NCI-H2171 (cell line): ENCODE measurements at places on chromosomes 7 and 10.

- no peak for DNase-seq
Observed at GRCh38 chr7:43572516-43573049, 10.3 kb upstream of the STK17A start.

DNA sequence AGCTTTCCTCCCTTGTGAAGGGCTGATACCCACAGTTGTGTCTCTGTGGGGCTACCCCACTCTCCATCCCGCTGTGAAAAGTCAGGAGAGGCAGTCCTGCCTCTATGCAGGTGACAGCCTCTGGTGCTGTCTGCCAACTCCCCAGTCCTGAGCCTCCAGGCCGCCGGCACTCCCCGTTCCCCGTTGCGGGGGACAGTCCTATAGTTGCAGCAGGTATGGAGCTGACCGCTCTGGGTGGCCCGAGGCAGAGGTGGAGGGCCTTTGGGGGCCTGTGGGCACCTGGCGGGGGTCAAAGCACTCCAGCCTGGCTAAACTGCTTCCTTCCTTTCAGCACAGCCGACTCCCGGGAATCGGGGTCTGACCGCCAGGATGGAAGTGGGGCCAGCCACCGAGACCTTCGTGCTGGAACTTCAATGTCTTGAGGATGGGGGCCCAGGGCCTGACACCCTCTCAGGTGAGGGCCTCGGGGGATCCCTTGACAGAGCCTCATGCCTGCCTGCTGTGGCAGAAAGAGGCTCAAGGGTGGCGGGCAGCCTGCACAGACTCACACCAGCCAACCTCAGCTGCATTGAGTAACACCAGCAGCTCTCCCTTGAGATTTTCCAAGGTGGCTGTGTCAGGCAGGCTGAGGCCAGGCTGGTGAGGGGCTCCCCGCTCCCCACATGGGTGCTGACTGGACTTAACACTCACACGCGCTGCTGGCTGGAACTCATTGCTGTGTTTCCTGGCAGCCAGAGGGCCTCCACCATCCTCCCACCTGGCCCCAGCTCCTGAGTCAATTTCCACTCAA lies 1.6 kb downstream of the ZNF853 start:
- no peak for DNase-seq

DNA sequence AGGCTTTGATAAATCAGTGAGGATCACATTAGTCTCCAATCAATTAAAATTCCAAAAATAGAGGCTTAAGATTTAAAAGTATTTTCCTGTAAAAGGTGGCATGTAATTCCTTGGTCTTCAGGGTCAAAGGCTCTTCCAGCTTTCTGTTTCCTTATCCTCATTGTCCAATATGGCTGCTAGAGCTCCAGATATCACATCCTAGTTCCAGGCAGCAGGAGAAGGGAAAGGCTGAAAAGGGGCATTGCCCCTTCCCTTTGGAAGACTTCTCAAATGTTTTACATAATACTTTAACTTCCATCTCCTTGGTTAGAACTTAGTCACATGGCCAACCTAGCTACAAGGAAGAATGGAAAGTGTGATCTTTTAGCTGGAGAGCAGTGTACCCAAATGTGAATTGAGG lies 39.2 kb upstream of the JAZF1 start:
- DNase-seq, result no peak

DNA sequence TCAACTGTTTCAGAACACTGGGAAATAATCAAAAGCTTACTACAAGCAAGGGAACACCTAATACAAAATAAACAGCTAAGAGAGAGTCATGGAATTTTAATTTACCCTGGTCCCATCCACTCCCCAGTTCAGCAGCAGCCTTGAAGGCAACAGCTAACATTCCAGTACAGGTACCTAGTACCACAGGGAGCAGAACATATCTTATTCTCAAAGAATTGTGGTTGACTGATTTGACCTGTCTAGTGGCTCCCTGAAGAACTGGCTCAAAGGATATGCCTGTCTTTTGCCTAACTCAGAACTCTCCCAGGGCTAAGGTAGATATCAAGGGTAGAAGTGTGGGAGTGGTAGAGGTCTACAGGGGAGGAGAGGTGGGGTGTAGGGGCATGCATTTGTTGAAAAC lies 32.3 kb downstream of the SMURF1 start:
- no peak for DNase-seq

- DNase-seq, result no peak
Observed at GRCh38 chr7:51121931-51122425, 194.6 kb downstream of the COBL start.

DNA sequence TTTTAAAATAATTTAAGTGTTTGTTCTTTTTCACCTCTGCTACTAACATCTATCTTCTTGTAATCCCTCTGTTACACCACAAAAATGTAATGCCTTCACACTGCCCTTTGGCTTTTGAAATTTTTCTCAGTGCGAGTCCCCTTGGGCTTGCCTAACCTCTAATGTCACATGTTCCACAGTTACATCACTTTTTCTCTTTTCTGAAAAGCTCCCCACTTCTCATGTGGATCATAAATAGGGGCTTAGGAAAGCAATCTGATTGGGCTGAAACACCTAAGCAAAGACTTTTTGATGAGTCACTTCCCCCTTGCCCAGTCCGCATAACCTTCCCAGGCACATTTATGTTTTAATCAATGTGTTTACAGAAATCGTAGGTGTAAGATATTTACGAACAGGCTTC lies 288.2 kb downstream of the IPMK start:
- no peak for DNase-seq

DNA sequence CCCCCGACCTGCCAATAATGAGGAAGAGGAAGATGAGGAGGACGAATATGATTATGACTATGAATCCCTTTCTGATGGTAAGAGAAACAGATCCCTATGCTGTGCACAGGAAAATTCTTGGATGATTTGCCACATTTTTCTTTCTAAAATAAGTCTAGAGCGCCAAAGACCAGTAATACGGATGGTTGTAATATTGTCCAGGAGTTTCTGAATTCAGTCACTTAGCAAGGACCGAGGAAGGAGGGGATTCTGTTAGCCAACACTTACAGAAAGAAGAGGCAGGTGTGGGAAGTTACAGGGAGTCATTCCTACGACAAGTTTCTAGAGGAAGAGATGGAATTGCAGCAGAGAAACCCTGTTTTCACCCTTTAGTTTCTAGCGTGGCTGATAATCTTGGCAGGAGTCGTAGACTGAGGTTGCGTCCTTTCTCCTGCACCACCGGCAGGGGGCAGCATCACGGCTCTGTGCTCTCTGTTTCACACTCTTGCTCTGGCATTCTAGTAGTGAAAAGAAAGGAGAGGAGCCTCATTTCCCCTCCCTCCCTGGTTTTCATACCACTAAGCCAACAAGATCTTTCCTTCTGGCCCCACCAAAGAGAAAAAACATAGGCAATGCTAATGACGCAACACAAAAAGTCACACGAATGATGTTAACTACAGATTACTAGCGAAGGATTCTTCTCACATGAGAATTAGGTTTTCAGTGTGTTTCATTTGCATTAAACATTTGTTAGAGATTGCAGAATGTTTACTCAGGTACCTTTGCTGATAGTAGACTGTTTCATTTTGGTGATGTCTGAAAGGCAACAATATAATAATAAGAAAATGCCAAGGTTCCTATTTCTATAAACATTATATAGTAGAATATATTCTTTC lies 82.7 kb downstream of the NOC3L start:
- DNase-seq, result no peak

DNA sequence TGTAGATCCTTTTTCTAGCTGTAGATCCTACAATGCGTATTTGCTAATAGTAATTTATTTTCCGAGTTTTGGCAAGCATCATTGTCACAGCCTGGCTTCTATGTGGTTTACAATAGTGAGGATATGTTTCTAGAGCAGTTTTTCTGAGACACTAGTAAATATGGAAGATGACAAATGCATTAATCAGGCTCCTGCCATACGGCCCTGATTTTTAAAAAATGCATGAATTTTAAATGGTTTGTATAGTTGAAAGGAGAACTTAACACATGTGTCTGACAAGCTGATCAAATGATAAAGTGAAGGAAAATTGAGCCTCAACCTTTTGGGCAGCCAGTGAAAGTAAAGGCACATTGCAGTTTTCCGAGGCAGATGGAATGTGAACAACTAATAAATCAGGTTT lies 354.1 kb downstream of the EXOC4 start:
- DNase-seq, result no peak

DNA sequence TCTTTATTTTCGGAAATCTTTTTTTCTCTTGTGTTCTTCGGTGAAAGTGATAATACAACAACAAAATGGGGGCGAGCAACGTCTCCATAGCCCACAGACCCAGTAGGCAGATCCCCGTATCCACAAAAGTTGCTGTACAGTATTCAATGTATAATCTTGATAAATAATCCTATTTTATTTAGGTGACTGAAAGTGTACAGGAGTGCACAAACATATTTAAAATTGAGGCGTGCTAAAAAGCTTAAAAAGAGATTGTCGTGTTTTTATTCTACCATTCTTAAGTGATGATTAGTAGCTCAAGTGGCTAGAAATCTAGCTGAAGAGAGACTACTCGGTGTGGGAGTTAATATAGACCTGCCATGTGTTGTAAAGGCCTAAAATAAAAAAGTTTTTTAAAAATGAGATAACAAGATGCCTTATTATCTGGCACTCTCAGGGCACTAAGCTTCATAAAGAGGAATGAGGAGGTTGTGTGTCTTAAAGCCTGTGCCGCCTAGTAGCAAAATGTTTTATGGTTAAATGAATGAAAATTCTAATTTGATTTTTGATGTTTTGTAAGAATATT lies 1.6 kb downstream of the CAPZA2 start:
- DNase-seq, result no peak

DNA sequence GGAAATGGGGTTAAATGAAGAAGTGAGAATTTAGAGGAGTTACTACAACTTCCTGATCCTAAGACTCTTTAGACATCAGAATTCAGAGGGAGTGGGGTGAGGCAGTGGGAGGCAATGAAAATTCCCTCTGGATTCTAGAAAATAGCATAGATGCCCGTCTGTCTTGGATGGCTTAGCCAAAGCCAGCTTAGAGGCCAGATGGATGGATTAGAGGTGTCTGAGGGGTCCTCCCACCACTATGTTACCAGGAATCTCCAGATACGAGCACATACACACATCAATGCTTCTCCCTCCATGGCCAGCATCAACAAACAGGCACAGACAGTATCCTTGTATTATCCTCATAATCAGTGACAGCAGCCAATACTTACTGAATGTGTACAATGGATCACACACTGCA lies 418.1 kb downstream of the PLXNA4 start:
- DNase-seq, result no peak

GRCh38 chr7:128909625-128910568 lies 612 bp downstream of the KCP start:
- peak; percentile 80 for DNase-seq

DNA sequence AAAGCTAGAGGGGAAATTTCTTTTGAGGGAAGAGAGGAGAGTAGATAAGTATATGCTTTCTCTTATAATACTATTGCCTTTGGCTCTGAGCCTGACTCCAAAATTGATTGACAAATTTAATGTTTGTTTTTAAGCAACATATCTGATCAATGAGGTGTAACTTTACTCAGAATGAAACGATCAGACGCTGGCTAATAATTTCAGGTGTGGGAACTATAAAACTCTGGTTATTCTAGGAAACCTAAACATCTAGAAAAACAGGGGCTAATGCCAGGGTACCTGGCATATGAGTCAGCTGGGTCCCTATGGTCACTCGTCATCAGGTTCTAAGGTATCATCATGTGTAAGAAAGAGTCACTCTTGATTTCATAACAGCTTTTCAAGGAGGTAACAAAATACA lies 139.7 kb downstream of the ATE1 start:
- no peak for DNase-seq

GRCh38 chr10:73469579-73469978 lies 26.2 kb downstream of the PPP3CB start:
- no peak for DNase-seq

- DNase-seq, result no peak
Observed at GRCh38 chr10:89214566-89215165, 7.5 kb upstream of the CH25H start.
